ENCODE measurements at places on chromosomes 1 and 21.
A peak's percentile ranks its signal among the peaks of the same experiment; 100 is the strongest.

DNA sequence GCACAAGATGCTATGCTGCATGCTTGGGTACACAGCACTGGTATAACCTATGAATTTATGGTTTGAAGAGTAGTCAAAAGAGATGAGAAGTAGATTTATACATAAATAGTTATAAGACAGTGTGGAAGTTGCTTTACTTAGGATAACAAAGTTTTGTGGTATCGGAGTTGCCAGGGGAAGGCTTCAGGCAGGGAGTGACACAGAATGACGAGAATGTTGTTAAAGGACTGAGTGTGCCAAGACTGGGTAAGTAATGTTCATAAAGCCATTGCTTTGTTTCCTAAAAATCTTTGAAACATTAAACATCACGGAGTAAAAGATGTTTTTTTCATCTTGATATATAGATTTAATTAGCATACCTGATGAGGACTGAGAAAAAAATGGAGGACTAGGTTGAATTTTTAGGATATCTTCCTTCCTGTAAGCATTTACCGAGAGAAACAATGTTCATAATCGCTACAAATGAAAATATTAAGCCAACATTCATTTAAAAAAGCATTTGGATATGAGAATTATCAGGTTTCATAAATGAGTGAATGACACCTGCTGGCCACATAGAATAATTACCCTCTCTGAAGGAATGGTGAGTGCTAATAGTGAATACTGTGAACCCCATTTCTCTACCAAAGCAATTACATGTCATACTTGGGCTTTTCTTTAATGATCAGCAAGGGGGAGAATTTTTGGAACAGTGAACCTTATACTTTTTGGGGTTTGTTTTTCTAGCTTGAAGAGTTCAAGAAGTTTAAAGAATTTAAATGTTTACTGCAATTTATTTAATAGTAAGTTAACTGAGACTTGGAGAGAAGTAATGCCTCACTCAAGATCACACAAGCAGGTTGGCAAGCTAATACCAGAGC is 28.4 kb downstream of the EXTL2 start:
- peak; percentile 15 for DNase-seq

DNA sequence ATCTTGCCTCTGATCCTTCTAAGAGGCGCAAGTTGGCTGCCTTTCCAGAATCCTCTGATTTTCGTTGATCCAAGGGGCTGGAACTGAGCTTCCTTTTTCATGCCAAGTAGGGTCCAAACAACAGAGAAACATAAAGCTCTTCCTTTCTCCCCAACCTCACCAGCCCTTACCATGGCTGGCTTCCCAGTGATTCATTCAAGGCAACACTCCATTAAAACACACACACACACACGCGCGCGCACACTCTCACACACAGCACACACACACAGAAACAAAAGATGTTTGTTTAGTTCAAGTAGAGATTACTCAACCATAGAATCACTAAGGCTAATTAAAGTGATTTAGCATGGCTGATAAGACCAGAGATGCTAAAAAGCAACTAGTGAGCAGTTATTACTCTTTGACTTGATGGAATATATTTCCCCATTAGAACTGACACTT is 13.0 kb upstream of the GUCA2A start:
- no peak for DNase-seq

- DNase-seq, result no peak
Measured at GRCh38 chr1:51776408-51776807, 102.1 kb downstream of the NRDC start.

DNA sequence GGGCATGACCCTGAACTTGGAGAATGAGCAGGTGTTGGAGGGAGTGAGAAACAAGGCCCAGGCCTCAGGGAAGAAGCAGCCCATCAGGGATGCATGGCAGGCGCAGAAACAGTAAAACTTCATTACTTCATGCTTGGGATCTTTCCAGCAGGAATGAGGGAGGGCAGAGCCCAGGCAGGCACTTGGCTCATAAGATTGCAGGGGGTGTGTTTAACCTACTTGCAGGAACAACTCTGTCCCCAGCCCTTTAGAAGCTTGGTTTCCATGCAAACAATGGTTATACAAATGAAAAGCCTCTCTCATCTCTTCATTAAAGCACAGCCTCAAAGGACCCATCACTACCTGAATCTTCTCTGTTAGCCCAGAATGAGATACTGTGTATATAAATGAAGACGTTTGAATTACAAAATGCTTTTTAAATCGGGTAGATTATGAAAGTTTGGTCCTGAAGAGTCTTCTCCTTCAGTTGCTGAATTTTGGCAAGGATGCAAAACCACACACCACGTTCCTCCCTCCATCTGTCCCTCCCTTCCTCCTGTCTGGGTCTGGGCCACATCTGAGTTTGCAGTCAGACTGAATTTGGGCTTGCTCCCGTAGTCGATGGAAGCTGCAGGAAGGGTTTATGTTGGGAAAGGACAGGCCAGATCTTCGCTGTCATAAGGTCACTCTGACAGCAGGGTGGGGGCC is 154.4 kb upstream of the KLHDC7A start:
- no peak for DNase-seq

- no peak for DNase-seq
Measured at GRCh38 chr1:43156026-43156425, 16.1 kb downstream of the EBNA1BP2 start.

- no peak for DNase-seq
Measured at GRCh38 chr1:173084292-173084691, 33.6 kb upstream of the TNFSF18 start.

DNA sequence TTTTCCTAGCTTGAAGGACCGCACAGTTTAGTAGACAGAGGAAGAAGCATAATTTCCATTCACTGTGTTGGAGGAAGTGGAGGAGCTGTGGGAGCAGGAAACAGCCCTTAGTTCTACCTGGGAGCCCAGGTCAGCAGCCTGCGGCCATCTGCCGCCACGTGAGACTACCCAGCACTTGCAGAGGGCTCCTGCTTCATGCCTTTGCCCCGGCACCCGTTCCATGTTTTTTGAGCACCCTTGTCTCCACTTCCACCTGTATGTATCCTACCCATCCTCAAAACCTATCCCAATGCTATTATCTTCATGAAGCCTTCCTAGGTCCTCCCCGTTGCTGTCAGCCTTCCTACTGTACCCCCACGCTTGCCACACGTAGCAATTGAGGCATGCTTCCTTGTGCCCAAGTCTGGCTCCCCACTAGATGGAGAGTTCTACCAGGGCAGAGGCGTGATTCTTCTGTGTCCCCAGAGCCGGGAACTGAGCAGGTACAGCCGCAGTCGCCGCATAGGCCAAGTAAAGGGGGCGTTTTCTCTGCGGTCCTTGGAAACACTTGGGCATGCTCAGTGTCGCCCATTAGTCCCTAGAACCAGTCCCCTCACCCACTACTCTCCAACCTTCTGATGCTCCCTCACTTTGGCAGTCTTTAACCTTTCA is 1.9 kb downstream of the SLC6A9 start:
- peak; percentile 82 for DNase-seq

Data from iPS-NIHi11 (cell line).